K562 (cell line): ENCODE measurements at places on chromosomes 2 and 18. TPM values are rescaled to one million over a fixed set of nuclear protein-coding genes. Genes with fewer than 3 reads are reported as not detected.

- no peaks in the 10 kb centered on the region for H3K4me1 ChIP-seq
- H3K4me3 ChIP-seq = no peak overlapping the region
- H3K27ac ChIP-seq = no peak overlapping the region
- H3K27me3 ChIP-seq = peaks cover 3% of the 10 kb centered on the region; the same call in 2 of the 3 replicates
- no peaks in the 10 kb centered on the region for H3K36me3 ChIP-seq
Observed at GRCh38 chr2:111057721-111058120, 63.0 kb upstream of the BCL2L11 start.

DNA sequence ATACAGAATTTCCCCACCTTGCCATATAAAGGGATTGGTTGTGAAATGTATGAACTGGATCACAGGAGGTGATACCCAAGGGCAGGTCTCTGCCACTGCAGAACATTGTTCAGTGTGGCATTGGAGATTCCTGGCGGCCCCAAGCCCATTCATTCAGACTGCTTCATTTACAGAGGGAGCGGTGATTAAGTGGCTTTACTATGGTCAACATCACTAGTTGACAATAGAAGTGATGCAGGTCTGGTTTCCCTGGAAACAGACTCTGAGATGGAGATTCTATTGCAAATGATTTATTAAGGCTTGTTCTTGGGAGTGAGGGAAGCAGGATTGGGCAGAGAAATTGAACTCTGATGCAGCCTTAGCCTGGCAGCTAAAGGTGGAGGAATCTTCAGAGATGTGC, 62.4 kb downstream of the ZDBF2 start:
- no peaks in the 10 kb centered on the region for H3K27me3 ChIP-seq
- no peaks in the 10 kb centered on the region for H3K36me3 ChIP-seq
- no peak overlapping the region for H3K4me3 ChIP-seq
- no peak overlapping the region for H3K27ac ChIP-seq
- DNase-seq = no peak
- no peaks in the 10 kb centered on the region for H3K4me1 ChIP-seq

DNA sequence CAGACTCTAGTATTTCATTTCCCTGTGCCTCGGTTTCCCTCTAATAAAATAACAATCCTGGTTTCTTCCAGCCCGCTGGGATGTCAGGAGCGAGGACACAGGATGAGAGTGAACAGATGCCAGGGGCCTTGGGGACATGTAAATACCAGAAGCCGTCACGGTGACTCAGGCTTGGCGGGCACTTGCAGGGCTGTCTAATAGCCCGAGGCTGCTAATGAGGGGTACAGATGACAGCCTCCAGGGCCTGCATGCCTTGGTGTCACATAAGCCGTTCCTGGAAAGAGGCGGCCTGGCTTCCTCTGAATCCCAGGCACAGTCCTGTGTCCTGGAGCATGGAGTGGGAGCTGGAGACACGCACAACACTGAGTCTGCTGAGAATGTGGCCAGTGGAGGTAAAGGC, 28.2 kb downstream of the HS1BP3 start:
- no peak for DNase-seq
- H3K4me1 ChIP-seq = peaks cover 7% of the 10 kb centered on the region
- no peaks in the 10 kb centered on the region for H3K36me3 ChIP-seq
- H3K4me3 ChIP-seq = no peak overlapping the region
- no peak overlapping the region for H3K27ac ChIP-seq

CRYGD gene
- not detected in 2 replicates for total RNA-seq

DNA sequence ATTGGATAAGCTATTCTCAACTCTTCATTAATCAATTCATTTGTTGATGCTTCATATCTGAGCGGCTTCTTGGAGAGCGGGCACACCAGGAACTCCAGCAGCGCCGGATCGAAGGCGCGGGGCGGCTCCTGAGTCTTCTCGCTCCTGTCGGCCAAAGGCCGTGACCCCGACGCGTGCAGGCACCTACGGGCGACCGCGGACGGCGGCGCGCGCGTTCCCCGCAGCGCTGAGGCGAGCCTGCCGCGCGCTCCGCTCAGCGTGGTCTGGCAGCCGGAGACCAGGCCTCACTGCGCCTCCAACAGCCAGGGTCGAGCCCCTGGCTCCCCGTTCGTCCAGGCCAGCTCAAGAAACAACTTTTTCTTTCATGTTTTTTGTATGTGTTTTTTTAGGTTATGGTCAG, 97.5 kb downstream of the ICA1L start:
- H3K27me3 ChIP-seq = no peaks in the 10 kb centered on the region
- H3K27ac ChIP-seq = no peak overlapping the region
- no peak for DNase-seq
- H3K4me1 ChIP-seq = no peaks in the 10 kb centered on the region
- H3K4me3 ChIP-seq = no peak overlapping the region

GRCh38 chr18:212780-213179, 54.4 kb downstream of the USP14 start:
- no peak overlapping the region for H3K4me3 ChIP-seq
- H3K27me3 ChIP-seq = no peaks in the 10 kb centered on the region
- no peaks in the 10 kb centered on the region for H3K4me1 ChIP-seq
- peaks cover 98% of the 10 kb centered on the region for H3K36me3 ChIP-seq
- H3K27ac ChIP-seq = no peak overlapping the region

GRCh38 chr2:159086342-159086741, 117.9 kb downstream of the TANC1 start:
- DNase-seq = peak; percentile 44
- H3K27ac ChIP-seq = no peak overlapping the region
- H3K36me3 ChIP-seq = no peaks in the 10 kb centered on the region
- H3K27me3 ChIP-seq = peaks cover 12% of the 10 kb centered on the region
- H3K4me3 ChIP-seq = no peak overlapping the region

- no peaks in the 10 kb centered on the region for H3K36me3 ChIP-seq
- no peak overlapping the region for H3K27ac ChIP-seq
- no peak for DNase-seq
- no peaks in the 10 kb centered on the region for H3K27me3 ChIP-seq
Observed at GRCh38 chr2:221484761-221485502, 87.2 kb downstream of the EPHA4 start.

GRCh38 chr2:83517727-83518368, 941.2 kb downstream of the SUCLG1 start:
- no peak overlapping the region for H3K27ac ChIP-seq
- H3K4me3 ChIP-seq = no peak overlapping the region
- no peaks in the 10 kb centered on the region for H3K36me3 ChIP-seq
